ENCODE measurements at places on chromosomes 3 and 15. TPM values are rescaled to one million over a fixed set of nuclear protein-coding genes. Genes with fewer than 3 reads are reported as not detected.

The PIGBOS1 gene
- total RNA-seq: 27.0 TPM

The SMCO1 gene
- total RNA-seq: 0.03 TPM

The ANKRD34C gene
- not detected for total RNA-seq

The MFGE8 gene
- 291 TPM for total RNA-seq

The GABRG3 gene
- 0.12 TPM for total RNA-seq

The ACP3 gene
- not detected for total RNA-seq

The PLOD2 gene
- total RNA-seq: 98.2 TPM

The AP4E1 gene
- total RNA-seq: 9.0 TPM

The ADAMTSL3 gene
- total RNA-seq: 0.53 TPM

The ANKRD63 gene
- total RNA-seq: 0.54 TPM

The ITIH3 gene
- total RNA-seq: not detected

The POLQ gene
- total RNA-seq: 6.3 TPM

The PDE8A gene
- total RNA-seq: 31.3 TPM

The ZNF619 gene
- total RNA-seq: 1.3 TPM

The GNAI2 gene
- total RNA-seq: 45.9 TPM

The GAP43 gene
- total RNA-seq: not detected

The POPDC2 gene
- 0.25 TPM for total RNA-seq

The GOLGA8G gene
- total RNA-seq: not detected

The ROBO1 gene
- 9.1 TPM for total RNA-seq

The GPR160 gene
- 1.5 TPM for total RNA-seq

The SELENOK gene
- total RNA-seq: 18.3 TPM

The GPR171 gene
- total RNA-seq: not detected

The GANC gene
- total RNA-seq: 7.2 TPM

The LRRC2 gene
- total RNA-seq: not detected

The AP3B2 gene
- 0.94 TPM for total RNA-seq

The VGLL3 gene
- 6.8 TPM for total RNA-seq

The SMAD6 gene
- 23.1 TPM for total RNA-seq

The MASP1 gene
- total RNA-seq: not detected

The PROK2 gene
- not detected for total RNA-seq

The WDR72 gene
- 5.5 TPM for total RNA-seq

The ZCWPW2 gene
- total RNA-seq: 0.11 TPM

The GABRR3 gene
- total RNA-seq: not detected

The PFKFB4 gene
- total RNA-seq: 12.7 TPM

The NDN gene
- total RNA-seq: 0.08 TPM

Measured in A549 treated with CORT108297 at 1 μM for 4 hours (cell line).